Hypothalamus (tissue), 51 donors: ENCODE measurements at places on chromosomes 3 and 15.

DNA sequence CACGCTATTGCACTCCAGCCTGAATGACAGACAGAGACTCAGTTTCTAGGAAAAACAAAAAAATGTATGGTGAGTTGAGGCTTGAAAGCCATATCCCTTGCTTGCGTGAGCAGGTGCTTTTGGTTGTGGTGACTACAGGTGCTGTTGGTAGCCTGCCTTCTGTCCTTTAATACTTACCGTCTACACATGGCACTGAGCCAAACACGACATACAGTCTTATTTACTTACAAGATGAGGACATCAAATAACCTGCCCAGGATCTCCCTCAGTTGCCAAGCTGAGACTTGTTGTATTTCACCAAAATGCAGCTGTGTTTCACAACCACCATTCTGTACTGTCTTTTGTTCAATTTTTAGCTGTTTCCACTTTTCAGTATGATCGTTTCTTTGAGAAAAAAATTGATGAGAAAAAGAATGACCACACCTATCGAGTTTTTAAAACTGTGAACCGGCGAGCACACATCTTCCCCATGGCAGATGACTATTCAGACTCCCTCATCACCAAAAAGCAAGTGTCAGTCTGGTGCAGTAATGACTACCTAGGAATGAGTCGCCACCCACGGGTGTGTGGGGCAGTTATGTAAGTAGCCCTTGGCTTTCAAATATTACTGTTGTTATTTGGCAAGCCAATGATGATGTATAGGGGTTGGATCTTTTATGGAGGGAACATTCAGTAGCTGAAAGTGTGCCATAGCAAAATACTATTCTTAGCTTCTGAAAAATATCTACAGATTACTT lies 6.5 kb downstream of the ALAS1 start:
- DNase-seq, result no peak

GRCh38 chr3:73765878-73766545 lies 141.3 kb upstream of the PDZRN3 start:
- no peak for DNase-seq

DNA sequence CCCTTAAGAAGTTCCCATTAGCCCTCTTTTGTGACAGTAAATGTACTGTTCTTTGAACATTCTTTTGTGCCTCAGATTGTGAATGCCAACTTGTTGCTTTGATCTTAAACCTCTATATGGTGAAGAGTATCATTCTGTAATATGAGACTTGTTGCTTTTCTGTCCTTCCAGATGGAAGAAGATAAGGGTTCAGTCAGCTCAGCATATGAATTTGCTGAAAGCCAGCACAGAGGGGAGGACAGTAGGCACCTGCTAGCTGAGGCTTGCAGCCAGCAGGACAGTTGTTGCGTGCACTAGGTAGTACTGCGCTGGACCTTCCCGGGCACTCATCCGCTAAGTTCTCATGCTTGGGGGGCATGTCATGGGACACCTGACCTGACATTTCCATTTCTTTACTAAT lies 74.7 kb downstream of the DCUN1D1 start:
- DNase-seq, result no peak

GRCh38 chr3:2568929-2569328 lies 470.3 kb downstream of the CNTN4 start:
- DNase-seq, result no peak
